Endothelial cell (in vitro differentiated cells): ENCODE measurements at places on chromosomes 12 and 14. TPM values are rescaled to one million over a fixed set of nuclear protein-coding genes. Genes with fewer than 3 reads are reported as not detected.

NANOG gene
- total RNA-seq: 4.5 TPM

OR6C2 gene
- total RNA-seq: not detected

NKX2-8 gene
- total RNA-seq: not detected

TPPP2 gene
- total RNA-seq: 0.62 TPM

TESPA1 gene
- 0.95 TPM for total RNA-seq

TAS2R13 gene
- 0.90 TPM for total RNA-seq

YLPM1 gene
- 74.9 TPM for total RNA-seq

KRT77 gene
- not detected for total RNA-seq

GSG1 gene
- 0.46 TPM for total RNA-seq

KLHDC1 gene
- total RNA-seq: 1.6 TPM

PTPRB gene
- total RNA-seq: 162 TPM

REP15 gene
- total RNA-seq: 4.0 TPM

TAS2R10 gene
- 0.87 TPM for total RNA-seq

MSRB3 gene
- total RNA-seq: 19.9 TPM

DNA sequence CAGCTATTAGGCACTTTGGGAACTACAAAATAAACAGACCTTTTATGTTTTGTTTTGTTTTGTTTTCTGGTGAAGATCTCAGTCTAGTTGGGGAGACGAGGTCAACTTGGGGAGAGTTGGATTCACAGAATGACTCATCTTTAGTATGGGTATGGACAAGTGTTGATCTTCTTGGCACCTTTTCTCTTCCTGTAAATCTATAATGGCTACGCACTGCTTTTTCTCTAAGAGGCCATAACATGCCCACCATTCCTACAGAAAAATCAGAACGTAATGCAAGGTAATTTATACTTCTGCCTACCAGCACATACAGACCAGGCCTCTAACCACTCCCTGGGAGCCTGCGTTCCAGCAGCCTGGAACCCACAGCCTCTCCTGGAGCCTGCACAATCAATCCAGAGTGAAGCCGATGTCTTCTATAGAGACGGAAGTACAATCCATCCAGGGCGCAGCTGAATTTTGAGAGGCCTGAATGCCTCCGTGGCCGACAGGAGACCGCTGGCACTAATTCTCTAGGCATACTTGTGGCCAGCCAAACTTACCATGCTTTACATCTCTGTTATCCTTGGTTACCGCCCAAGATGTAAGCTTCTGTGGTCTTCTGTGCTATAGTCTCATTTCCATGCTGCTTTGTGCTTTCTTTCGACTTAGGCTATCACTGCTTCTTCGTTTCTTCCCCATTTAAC lies 717 bp downstream of the PPHLN1 start:
- DNase-seq: no peak

GRCh38 chr12:64122154-64122553 lies 99.9 kb downstream of the KICS2 start:
- no peak for DNase-seq

DNA sequence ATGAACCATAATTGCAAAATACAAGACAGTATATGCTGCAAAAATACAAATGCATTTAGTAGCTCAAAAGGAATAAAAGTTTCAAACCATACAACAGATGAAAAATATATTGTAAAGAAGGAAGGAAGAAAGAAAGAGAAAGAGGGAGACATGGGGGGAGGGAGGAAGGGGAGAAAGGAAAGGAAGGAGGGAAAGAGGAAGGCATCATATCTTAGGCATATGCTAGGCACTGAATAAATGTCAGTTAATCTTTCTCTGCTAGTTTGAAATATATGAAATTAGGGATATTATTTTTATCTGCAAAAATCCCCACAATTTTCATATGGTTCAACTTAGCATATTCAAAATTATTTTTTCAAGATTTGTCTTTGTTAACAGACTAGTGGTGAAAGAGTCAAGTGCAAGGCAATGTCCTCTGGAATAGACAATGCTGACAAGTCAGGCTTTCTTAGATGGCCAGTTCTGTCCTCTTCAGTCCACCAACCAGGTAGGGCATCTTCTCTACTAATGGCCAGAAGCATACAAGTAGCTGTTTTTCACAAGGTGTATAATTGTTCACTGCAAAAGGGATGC lies 506.4 kb downstream of the PRKD1 start:
- no peak for DNase-seq

DNA sequence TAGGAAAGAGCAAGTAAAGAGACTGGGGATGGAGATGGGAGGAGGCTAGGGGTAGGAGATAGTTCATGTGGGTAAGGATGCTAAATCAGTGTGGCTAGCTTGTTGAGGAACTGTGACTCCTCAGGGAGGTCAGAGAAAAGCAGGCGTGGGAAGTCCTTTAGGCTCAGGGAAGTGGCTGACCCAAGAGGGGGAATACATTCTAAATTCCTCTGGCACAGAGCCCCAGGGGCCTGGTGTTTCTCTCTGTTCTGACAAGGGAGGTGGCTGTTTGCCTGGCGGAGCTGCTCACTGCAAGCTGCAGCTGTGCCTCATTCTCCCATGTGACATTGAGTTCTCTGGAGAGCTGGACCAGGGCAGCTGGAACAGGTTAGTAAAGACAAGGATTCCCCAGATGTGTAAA lies 152.2 kb upstream of the SLC38A2 start:
- DNase-seq: no peak

- no peak for DNase-seq
Observed at GRCh38 chr14:101173698-101174521, 270.4 kb upstream of the RTL1 start.

DNA sequence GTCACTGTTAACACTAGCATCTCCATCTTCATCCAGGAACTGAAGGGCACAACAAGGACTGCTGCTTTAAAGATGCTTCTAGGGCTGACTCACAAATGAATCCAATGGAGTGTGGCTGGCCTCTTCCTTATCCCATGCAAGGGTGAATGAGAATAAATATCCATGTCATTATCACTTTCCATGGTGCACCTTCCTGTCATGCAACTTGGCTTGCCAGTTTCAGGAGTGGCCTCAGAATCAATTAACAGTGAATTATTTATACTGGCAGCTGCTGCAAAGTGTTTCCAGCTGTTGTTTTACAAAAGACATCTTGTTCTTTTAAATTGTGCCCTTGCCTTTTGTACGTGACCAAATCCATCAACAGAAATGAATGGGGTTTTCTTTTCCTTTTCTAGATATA lies 499.3 kb upstream of the TMEM132C start:
- no peak for DNase-seq

DNA sequence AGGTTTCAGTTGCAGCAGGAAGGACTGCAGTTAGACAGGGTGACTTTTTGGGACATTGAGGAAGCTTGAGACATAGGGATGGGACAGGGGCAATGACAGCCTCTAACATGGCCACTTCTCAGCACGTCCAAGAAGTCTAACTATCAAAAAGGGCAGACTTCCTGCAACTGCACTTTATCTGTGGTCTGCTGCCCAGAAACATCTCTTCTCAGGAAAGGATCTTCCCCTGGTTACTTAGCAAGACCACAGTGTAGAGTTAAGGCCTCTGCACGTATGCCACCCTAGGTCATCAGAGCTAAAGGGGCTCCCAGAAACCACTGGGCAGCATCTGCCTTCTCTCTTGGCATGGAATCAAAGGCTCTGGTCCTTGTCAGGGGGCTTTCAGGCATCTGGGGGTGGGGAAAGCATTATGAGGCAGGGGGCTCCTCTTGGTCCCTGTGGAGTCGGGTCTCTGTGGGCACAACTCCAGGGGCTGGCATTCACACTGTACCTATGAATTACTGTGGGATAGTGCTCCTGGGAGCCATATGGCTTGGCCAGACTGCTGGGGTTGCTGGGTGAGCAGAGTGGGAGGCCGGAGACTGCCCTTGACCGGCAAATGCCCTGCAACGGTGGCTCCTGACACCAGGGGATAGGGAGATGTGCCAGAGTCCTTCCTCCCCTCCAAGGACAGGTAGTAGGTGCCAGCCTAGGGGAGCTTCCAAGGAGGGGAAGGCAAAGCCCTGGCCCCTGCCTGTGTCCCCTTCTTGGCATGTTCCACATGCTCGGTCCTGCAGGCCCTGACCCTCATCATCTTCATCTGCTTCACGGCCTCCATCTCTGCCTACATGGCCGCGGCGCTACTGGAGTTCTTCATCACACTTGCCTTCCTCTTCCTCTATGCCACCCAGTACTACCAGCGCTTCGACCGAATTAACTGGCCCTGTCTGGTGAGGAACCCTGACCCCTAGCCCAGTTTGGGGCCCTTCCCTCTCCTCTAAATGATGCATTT lies 1.0 kb downstream of the CMTM5 start:
- DNase-seq: no peak

GRCh38 chr14:89540830-89541470 lies 123.9 kb upstream of the FOXN3 start:
- DNase-seq: no peak

DNA sequence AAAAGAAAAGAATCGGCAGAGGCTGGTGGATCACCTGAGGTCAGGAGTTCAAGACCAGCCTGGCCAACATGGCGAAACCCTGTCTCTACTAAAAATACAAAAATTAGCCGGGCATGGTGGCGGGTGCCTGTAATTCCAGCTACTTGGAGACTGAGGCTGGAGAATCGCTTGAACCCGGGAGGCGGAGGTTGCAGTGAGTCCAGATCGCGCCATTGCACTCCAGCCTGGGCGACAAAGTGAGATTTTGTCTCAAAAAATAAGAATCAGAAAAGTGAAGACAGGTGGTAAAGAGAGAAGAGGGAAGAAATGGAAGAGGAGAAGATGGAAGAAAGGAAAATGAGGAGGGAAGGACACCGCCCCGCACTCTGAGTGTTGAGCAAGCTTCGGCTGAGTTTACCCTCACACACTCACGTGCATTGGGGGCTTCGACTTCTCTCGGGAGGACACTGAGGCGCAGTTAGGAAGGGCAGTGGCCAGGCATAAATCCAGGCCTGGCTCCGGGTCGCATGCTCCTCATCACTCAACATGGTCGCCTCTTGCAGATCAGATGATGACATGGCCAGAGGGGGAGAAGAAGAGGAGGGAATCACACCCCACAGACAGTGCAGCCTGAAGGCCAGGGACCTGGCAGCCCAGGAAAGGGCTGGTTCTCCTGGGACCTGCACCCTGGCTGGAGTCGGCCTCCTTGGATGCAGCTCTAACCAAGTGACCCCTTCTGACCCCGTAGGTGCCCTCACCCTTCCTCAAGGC lies 61.1 kb downstream of the PRMT8 start:
- DNase-seq: no peak

DNA sequence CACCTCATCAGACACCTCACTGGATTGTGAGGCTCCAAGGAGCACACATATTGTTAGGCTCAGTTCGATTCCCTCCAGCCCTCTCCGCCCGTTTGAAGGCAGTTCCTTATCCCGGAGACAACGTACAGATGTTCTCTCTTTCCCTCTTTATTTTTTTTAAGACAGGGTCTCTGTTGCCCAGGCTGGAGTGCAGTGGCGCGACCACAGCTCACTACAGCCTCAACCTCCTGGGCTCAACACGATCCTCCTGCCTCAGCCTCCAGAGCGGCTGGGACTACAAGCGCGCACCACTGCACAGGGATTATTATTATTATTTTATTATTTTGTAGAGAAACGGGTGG lies 718 bp upstream of the TROAP start:
- no peak for DNase-seq

DNA sequence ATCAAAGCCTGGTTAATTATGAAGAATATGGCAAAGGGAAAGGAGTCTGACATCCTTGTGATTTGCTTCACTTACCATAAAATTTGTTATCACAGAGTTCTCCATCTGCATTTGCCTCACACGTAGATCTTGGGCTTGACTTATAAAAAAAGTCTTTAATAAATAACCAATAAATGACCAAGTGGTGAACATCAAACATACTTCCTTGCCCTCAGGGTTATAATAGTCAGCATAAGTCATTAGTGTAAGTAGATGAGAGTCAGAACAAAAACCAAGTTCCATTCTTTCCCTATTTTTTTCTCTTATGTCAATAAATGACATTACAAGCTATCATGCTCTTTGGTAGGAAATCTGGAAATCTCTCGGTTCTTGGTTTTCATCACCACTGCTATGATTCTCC lies 635.4 kb upstream of the ATXN7L3B start:
- DNase-seq: no peak

- no peak for DNase-seq
Observed at GRCh38 chr12:121949648-121950397, 31.4 kb downstream of the CFAP251 start.

DNA sequence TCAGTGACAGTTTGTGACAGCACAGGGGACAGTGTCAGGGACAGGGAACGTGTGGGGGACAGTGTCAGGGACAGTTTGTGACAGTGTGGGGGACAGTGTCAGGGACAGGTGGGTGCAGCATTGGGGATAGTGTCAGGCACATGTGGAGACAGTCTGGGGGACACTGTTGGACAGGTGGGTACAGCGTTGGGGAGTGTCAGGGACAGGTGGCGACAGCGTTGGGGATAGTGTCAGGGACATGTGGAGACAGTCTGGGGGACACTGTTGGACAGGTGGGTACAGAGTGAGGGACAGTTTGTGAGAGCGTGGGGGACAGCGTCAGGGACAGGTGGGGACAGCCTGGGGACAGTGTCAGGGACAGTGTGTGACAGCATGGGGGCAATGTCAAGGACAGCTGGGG lies 140.0 kb downstream of the TMEM121 start:
- DNase-seq: no peak

GRCh38 chr14:83379436-83379835 lies 1845.8 kb upstream of the SEL1L start:
- no peak for DNase-seq

- no peak for DNase-seq
Observed at GRCh38 chr12:21697904-21698630, 40.4 kb upstream of the LDHB start.

DNA sequence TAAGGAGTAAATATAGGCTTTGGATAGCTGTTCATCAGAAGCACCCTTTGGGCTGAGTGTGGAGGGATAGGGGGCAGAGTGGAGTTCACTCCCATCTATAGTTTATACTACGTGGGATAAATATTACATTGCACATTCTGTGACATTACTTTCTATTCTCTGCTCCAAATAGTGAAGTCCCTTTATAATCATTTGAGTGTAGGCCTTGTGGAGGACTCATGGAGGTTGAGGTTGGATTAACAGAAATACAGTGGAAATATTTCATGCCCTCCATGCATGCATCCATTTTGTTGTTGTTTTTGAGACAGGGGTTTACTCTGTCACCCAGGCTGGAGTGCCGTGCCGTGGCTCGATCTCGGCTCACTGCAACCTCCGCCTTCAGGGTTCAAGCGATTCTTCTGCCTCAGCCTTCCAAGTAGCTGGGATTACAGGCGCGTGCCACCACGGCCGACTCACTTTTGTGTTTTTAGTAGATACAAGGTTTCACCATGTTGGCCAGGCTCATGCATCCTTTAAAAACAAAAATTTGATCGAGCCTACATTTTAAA lies 1.4 kb downstream of the CHPT1 start:
- DNase-seq: no peak

GRCh38 chr12:46401662-46402061 lies 29.1 kb upstream of the SLC38A2 start:
- no peak for DNase-seq

GRCh38 chr14:54877015-54877702 lies 25.5 kb downstream of the GCH1 start:
- DNase-seq: no peak

- peak; percentile 93 for DNase-seq
Observed at GRCh38 chr12:124771462-124772288, 92.0 kb downstream of the SCARB1 start.

- DNase-seq: no peak
Observed at GRCh38 chr12:30643366-30643765, 52.3 kb downstream of the IPO8 start.

- no peak for DNase-seq
Observed at GRCh38 chr12:32140877-32141276, 34.2 kb downstream of the BICD1 start.

DNA sequence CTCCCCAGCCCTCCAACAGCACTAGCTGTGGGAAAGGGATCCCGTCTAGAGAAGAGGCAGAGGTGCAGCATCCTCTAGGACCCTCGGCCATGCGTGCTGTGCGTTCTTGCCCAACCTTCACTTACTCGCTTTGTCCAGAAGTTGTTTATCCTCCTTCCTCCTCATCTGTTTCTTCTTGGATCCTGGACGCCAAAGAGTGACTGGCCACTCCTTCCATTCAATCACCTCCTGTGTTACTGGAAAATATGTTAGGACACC lies 140.5 kb downstream of the ZFP36L1 start:
- no peak for DNase-seq
